Thoracic aorta (tissue), 2 donors: ENCODE measurements at places on chromosomes 12 and 14. TPM values are rescaled to one million over a fixed set of nuclear protein-coding genes. Genes with fewer than 3 reads are reported as not detected.

GRCh38 chr14:50607181-50607580 is 47.2 kb downstream of the ATL1 start:
- no peak for DNase-seq
- H3K27ac ChIP-seq: no peak overlapping the region
- no peaks in the 10 kb centered on the region for H3K27me3 ChIP-seq
- H3K4me1 ChIP-seq: peaks cover 3% of the 10 kb centered on the region
- no peaks in the 10 kb centered on the region for H3K36me3 ChIP-seq

DNA sequence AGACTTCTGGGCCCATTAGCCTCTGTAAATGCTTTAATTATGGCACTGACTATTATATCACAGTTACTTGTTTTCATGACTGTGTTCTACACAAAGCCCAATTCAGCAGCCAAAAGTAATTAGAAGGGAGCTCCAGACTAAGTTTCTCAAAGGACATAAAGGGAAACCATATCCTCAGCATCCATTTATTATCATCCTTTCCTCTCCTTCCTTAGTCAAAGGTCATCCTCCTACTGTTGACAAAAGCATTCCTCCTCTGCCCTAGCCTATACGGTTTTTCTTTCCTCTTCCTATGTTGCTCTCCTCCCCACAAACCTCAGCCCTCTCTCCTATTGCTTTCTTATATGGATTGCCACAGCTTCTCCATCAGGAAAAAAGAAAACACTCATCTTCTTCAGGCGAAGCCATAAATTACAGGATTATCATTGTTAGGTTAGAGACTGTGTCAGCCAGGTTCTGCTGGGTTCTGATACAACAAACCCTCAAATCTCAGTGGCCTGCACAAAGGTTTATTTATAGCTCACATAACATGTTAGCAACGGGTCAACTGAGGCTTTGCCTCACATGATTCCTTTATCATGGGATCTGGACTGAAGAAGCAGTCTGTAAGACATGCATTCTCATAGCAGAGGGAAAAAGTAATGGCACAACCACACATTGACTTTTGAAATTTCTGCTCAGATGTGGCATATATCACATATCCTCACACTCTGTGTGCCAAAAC is 207.2 kb downstream of the SLC5A8 start:
- H3K27ac ChIP-seq: no peak overlapping the region
- no peaks in the 10 kb centered on the region for H3K36me3 ChIP-seq
- H3K4me1 ChIP-seq: no peaks in the 10 kb centered on the region

DNA sequence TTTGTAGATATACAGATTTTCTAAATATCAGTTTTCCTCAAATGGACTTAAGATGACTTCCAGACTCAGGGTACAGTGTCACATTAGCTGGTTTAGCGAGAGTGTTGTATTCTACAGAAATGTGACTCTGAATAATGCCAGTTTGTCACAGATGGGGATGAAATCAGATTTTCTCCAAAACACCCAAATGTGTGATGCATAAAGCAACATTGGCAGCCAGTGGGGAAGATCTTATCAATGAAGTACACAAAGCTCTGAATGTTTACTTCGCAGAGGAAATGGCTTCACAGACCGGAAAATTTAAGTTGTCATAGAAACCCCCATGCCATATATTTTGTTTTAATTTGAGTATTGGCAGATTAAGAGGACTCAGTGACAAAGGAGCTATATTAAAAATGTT is 29.9 kb downstream of the ANO4 start:
- no peak overlapping the region for H3K27ac ChIP-seq
- no peaks in the 10 kb centered on the region for H3K27me3 ChIP-seq
- no peaks in the 10 kb centered on the region for H3K4me1 ChIP-seq

LMNTD1 gene
- not detected for total RNA-seq

LIN7A gene
- total RNA-seq: 0.41 TPM

DNA sequence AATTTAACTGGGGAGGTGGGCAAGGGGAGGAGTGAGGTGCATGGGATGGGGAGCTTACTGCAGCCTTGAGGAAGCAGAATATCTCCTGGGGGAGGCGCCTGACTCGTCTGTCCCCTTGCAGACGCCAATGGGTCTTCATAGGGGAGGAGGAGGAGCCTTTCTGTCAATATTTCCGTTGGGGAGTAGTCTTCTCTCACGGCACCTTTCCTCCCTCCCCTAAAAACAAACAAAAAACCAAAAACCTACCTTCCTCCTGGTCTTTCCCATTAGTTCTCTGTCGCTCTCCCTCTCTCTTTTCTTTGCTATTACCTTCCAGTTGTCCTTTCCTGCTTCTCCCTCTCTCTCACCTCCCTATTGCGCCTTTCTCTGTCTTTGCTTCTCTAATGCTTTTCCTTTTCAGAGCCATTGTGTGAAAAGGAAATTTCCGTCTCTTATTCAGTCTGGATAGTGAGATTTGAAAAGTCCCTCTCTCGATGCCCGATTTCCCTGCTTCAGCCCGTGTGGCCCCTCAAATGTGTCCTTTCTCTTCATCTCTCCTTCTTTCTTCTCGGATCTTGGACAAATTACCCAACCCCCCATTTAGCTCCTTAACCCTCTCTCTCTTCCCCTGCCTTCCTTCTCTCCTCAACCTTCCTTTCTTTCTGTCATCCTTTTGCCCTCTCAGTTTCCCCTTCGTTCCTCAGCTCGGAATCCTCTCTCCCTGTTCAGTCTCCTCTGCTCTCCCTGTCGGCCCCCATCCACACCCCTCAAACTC is 5.9 kb downstream of the GPR84 start:
- H3K27me3 ChIP-seq: no peaks in the 10 kb centered on the region
- peaks cover 11% of the 10 kb centered on the region for H3K4me1 ChIP-seq
- peak overlapping the region; percentile 92 for H3K4me3 ChIP-seq
- DNase-seq: no peak
- no peaks in the 10 kb centered on the region for H3K36me3 ChIP-seq

- peak overlapping the region; percentile 16 for H3K4me3 ChIP-seq
- DNase-seq: no peak
- H3K4me1 ChIP-seq: peaks cover 6% of the 10 kb centered on the region
- H3K36me3 ChIP-seq: peaks cover 20% of the 10 kb centered on the region
Measured at GRCh38 chr12:122051231-122051876, 27.2 kb upstream of the MLXIP start.

DNA sequence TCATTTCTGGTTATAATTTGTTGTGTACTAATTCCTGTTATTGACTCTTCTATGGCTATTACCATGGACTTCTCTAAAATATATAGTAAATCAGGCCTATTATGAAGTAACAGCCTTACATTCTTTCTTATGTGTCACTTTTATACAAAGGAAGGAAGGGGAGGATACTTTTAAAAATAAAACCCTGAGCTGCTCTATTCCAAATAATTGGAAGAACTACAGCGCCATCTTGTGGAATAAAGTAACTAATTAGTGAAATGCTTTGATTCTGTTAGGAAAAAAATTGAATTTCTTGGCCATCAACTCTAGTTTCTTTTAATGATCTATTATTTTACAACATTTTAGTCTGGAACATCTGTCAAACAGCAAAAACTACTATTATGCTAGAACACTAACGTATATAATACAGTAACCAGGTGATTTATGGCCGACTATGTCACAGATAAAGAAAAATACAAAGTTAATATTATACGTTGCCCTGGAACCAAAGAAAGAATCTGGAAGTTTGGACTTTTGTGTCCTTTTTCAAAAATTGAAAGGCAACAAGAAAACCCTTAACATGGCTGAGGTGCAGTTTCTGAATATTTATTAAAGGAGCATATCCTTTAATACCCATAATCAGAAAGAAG is 55.0 kb upstream of the NELL2 start:
- H3K4me3 ChIP-seq: no peak overlapping the region
- H3K4me1 ChIP-seq: peaks cover 4% of the 10 kb centered on the region
- H3K27ac ChIP-seq: no peak overlapping the region
